ENCODE measurements at places on chromosomes 12 and 14. TPM values are rescaled to one million over a fixed set of nuclear protein-coding genes. Genes with fewer than 3 reads are reported as not detected.

TPH2 gene
- not detected for total RNA-seq

DNA sequence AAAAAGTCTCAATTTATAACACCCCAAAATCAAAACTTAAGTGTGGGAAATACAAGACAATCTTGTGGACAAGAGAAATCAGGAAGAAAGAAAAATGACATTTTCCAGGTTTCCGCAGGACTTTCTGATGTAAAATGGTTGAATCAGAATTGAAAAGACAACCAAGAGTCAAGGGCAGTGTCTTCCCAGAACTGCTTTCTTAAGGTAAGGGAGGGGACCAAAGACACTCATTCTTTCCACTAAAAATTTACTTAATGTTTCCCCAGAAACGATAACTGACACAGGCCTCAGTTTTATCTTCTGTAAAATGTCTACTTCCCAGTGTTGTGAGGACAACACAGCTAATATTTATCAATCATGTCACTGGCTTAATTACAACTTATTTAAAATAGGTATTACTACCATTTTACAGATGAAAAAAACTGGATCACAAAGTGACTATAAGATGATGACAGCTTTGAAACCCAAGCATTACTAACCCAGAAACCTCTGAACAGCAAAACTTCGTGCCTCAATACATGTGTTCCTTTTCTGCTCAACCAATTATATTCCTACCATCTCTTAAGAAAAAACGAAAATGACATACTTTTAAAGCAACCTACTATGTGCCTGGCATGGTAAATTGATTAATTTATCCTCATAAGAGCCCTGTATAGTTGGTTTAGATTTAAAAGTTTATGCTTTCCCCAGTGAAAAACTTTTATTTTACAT is 4.6 kb downstream of the SINHCAF start:
- DNase-seq, result no peak

DNA sequence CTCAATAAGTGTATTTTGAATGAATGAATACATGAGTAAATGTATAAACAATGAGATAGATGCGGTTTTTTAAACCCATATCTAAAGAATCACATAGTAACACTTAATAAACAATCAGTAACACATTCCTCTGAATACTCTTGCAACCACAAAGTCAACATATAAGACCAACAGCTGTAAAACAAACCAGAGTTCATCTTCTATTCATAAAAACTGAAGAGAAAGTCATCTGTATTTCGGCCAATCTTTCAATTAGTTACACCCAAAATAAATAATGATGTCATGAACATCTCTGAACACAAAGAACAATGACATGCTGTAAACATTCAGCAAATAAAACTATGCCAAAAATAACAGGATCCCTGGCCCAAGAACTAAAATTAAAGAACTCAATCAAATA is 47.2 kb downstream of the ARMH4 start:
- no peak for DNase-seq

DNA sequence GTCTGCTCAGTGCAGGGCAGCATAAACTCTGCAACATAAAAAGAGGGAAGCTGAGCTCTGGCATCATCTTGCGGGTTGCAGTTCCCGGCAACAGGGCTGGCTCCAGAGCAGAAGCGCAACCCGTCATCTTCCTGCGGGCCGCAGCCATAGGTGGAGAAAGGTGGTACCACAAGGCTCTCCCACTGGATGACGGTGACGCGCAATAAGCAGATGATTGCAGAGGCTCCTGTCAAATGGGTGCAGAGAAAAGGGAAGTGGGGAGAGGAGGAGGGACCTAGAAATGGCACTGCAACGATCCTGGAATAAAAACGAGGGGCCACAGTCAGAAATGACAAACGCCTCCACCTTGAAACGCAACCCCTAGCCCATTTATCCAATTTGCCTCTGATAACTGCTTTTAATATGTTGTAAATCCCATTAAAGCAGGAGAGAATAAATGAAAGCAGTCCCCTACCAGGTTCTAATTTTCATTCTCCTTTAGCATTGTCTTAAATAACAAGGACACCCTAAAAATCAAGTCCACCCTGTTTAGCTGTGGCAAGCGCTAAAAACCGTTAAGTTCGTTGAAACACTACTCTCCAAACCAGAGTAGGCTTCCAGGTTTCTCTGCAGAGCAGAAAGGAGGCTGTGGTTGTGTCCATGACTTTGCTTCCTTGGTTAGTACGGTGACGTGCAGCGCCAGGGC is 30.9 kb upstream of the TUBA1C start:
- DNase-seq, result peak; percentile 14

DNA sequence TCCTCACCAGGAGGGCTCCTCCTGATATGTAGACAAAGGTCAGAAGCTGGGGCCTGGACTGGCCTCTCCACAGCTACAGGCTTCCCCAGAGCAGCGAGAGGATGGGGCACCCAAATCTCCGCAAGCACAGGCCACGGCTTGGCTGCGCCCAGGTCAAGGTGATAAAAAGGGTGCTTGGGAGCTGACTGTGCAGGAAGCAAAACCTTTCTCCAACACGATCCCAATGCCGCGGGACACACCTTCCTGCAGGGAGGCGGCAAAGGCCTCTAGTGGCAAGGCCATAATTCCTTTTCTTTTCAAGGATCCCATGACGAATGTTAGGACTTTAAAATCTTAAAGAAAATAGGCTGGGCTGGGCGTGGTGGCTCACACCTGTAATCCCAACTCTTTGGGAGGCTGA is 13.6 kb downstream of the ITPK1 start:
- DNase-seq, result no peak

- no peak for DNase-seq
Observed at GRCh38 chr12:31518680-31519227, 72.2 kb downstream of the DENND5B start.

Data from thymus (tissue), 14 donors.